Iris pigment epithelial cell (primary cell): ENCODE measurements at places on chromosomes 11 and 22.

- DNase-seq = no peak
Observed at GRCh38 chr11:31798057-31798553, 13.0 kb downstream of the PAX6 start.

DNA sequence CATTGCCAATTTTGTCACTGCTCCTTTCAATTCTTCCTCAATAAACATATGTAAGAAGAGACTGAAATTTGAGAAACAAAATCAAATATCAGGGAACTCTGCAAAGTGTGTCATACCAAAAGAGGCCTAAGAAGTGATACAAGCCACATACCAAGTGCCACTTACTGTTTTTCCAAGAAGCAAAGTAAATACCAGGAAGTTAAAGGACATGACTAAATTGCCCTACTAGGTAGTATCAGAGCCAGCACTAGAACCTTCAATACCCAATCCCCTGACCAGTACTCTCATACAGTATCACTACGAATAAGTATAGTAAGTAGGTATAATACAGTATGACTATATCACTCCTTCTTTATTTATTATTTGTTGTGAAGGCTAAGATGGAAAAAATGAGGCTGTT lies 13.6 kb downstream of the MAML2 start:
- DNase-seq = no peak

DNA sequence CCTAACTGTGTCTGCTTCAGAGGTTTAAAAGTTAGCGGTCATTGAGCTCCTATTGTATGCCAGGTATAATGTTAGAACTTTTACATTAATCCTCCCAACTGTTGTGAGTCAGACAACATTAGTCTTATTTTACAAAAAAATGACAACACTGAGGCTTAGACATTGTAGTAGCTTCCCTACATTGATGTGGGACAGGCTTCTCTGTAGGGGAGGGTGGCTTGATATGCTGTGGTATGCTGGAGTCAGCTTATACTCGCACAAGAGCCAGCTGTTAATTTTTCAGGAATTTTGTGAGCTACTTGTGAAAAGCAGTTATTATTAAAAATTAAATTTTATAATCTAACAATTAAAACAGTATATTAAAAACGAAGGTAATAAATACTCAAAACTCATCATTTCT lies 64.8 kb upstream of the NAV2 start:
- DNase-seq = no peak

- DNase-seq = no peak
Observed at GRCh38 chr22:33563220-33563964, 356.9 kb downstream of the LARGE1 start.

- no peak for DNase-seq
Observed at GRCh38 chr11:62458212-62459002, 39.6 kb downstream of the SCGB1A1 start.

DNA sequence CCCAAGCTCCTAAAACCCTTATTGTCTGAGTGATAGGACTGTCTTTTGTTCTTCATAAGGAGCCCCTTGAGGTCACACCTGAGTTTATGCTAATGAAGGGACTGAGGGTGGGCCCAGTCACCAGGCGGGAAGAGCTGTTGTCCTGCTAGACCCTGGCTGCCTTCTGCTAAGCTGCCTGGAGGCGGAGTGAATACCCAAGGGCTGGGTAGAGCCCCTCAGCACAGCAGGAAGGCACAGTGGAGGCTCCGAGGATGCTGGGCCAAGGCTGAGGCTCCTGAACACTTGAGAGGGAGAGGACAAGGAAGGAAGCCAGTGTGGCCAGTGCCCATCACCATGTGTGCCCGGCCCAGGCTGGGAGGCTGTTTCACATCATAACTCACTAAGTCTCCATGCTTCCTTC lies 4.8 kb upstream of the PHF21B start:
- no peak for DNase-seq

DNA sequence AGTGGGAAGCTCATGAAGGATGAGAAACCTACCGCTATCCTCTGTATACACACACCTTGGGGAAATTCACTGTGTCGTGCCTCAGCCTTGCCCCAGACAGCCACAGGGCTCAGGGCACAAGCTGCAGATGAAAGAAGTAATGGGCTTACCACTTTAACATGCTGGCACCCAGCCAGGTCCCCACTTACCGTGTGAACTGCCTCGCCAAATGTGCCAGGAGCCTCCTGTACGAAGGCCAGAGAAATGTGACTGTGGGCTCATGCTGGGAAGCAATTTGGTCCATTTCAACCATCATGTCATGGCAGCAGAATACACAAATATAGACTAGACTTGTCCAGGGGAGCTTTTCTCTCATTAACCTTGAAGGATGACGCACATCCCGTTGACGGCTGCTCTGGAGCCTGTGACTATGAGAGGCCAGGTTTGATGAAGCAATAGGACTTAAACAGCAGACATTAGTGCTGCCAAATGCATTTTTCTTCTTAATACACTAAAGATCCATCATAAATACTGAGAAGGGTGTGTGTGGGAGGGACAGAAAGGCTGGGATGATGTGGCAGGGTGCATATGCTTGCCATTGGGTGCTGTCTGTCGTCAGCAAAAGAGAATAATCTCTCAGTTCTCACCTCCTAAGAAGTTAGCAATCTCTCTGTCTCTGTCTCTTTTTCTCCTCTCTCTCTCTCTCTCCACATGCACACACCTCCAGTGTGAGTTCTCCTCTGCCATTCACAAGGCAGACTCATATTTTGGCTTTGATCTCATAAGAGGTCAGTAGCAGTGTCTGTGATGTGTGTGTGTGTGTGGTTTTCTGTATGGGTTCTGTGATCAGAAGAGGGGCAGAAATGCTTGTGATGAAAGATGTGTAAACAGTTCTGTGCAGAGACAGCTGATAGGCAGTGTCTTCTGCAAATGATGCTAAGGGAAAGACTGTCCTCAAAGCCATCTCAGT lies 142.4 kb downstream of the KIRREL3 start:
- peak; percentile 1 for DNase-seq

GRCh38 chr11:100676901-100677300 lies 10.2 kb upstream of the ARHGAP42 start:
- peak; percentile 77 for DNase-seq

DNA sequence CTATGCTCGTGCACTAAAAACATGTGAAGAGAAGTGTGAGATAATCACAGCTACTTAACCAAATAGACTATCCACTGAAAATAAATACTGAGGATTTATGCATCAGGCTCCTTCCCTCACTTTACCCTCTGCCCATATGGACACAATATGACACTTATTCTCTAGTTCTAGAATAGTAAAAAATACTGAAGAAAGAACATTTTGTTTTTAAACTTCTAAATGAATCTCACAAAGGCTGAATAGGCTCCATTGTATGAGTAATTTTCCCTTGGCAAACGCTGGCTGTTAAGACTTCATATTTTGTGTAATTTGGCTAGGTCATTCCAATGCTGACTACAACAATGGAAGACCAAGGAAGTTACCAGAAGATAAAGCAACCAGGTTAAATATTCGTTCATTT lies 9.9 kb downstream of the HPS5 start:
- peak; percentile 63 for DNase-seq

DNA sequence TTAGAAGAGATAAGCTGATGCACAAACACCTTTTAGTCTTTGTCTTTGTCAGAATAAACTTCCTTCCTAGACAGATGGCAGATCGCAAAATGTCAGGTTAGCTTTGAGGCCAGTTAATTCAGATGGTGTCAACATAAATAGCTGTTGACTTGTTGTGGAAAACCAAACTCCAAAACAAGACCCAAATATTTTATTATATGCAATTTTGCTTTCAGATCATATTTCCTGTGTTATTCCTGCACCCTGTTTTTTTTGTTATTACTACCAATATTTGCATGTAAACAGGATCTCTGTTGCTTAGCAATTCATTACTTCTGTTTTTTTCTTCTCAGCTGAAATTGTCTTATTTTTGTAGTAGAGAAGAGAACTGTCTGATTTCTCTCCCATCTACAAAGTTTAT lies 316.0 kb downstream of the ETS1 start:
- DNase-seq = no peak

DNA sequence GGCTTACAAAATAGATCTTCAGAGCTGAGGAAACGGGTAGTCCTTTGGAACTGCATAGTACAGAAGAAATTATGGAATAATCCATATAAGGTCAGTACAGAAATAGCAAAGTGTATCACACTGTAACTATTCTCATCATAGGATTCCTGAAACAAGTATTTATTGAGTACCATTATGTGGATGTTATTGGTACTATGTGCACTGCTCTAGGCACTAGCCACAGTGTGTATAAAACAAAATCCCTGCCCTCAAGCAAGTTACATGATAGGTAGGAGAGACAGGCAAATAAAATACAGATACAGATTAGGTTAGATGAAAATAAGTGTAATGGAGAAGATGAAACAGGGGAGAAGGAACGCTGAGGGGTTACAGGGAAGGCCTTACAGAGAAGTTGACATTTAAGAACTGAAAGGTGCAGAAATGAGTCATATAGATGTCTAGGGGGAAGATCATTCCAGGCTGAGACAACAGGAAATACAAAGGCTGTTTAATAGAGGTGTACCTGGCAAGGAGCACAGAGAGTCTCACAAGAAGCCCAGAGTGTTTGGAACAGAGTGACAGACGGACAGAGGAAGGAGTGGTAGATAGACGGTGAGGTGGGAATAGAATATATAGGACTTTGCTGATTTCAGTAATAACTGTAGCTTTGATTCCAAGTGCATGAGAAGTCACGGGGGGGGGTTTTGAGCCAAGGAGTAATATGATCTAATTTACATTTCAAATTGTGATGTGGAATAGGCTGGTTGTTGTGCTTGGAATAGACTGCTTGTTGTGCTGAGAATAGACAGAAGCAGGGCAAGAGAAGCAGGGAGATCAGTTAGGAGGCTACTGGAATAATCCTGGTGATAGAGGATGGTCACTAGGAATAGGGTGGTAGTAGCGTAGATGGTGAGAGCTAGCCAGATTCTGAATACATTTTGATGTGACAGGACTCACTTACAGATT lies 13.7 kb downstream of the RNF141 start:
- DNase-seq = peak; percentile 64

GRCh38 chr11:45237711-45238315 lies 48.3 kb downstream of the SYT13 start:
- DNase-seq = no peak

DNA sequence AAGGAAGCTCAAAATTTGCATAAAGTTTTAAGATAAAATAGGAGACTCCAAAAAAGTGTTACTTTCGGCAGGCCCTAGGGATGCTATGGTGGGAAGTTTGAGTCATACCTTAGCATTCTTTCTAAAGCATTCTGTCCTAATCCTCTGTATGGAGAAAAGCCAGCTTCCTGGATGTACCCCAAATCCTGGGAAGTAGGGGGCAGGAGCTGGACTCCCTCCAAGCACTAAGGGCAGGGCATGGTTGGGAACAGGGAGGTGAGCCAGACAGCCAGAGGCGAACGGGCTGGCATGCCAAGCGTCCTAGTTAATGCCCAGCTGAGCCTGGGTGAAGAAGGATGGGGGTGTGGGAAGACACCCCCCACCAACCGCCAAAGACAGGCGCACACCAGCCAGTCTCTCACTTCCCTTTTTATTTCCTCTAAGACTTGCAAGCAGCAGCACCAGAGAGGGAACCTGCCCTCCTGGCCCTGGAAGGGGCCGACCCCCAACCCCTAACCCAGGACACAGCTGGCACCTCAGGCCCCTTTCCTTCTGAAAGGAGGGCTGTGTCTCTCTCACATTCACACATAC lies 23.9 kb downstream of the RTN4RL2 start:
- DNase-seq = no peak

DNA sequence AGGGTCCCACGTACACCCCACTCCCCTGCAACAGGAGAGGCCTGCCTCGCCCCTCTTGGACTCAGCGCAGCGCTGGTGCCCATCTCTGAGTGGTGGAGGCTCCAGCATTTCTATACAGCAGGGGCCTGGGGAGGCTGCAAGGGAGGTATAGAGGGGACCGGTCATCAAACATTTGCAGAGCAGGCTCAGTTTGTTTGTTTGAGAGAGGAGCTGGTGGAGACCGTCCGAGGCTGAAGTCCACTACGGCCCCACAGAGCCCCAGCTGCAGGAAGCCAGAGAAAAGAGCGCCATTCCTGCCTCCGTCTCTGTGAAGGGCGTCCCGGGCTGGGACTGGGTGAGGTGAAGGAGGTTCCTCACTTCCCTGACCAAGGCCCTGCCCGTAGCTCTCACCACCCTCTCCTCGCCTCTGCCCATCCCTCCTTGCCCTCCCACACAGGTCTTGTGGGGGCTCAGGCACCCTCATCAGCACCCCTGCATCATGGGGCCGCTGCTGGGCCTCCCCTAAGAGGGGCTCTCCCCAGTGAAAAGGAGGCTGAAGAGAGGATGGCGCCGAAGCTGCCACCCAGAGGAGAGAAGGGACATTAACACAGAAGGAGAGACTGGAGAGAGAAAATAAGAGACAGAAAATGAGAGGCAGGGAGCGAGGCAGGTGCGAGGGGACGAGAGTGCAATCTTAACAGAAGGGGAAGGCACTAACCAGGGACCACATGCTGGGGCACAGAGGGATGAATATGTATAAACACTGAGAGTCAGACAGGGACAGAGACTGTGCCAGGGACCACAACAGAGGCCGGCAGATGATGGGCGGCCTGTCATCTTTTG lies 24.5 kb downstream of the RPUSD4 start:
- DNase-seq = no peak

GRCh38 chr11:102001657-102002338 lies 45.4 kb upstream of the CFAP300 start:
- no peak for DNase-seq

GRCh38 chr11:47400768-47401279 lies 7.6 kb upstream of the SLC39A13 start:
- DNase-seq = no peak

DNA sequence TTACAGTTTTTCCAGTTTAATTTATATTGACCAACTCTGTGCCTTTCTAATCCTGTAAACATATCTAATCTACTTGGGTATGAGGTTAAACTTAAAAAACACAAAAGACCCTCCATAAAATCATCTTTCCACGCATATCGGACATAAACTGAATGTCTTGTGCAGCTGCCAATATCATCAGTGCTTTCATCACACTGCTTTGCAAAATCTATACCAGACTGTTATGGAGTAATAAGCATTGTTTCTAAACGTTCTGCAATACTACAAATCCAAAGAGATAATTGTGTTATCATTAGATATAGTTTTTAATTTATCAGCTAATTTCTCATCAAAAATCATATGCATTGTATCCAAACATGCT lies 36.1 kb upstream of the AMPD3 start:
- peak; percentile 37 for DNase-seq

DNA sequence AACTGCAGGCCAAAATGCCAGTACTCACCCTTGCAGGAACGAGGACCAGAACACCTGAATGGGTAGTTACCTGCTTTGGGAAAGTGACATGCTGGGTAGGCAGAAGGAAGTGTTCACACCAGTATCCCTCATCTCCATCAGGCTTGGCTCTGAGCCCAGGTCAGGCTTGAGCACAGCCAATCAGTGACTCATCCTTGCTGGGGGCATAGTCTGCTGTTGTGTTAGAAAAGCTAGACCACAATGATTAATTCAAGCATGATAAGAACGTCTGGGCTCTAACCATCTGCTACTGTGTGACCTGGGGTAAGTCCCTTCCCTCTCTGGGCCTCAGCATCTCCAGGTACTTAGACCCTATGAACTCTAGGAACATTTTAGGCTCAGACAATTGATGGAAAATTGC lies 450.4 kb downstream of the MIAT start:
- peak; percentile 99 for DNase-seq

DNA sequence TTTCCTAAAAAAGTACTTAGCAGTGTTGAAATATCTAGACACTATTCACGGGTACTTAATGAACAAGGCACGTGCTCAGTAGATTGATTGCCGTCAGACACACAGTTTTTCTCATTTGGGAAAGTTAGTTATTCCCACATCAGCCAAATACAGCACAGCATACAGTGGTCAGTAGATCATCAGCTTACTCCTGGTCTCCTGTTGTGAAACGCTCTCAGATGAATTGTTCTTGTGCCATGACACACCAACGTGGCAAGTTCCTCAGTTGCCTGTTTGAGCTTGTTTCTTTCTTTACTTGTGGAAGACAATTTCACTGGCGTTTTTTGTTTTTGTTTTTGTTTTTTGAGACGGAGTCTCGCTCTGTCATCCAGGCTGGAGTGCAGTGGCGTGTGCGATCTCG lies 8.6 kb downstream of the TAB1 start:
- no peak for DNase-seq
